ENCODE measurements at places on chromosomes 11 and 22.
A peak's percentile ranks its signal among the peaks of the same experiment; 100 is the strongest.

GRCh38 chr22:46103181-46103580, 47.1 kb upstream of the PPARA start:
- H3K36me3 ChIP-seq, result no peaks in the 10 kb centered on the region
- no peak for DNase-seq
- H3K27ac ChIP-seq, result no peak overlapping the region
- H3K27me3 ChIP-seq, result no peaks in the 10 kb centered on the region
- no peaks in the 10 kb centered on the region for H3K4me1 ChIP-seq
- H3K4me3 ChIP-seq, result no peak overlapping the region

DNA sequence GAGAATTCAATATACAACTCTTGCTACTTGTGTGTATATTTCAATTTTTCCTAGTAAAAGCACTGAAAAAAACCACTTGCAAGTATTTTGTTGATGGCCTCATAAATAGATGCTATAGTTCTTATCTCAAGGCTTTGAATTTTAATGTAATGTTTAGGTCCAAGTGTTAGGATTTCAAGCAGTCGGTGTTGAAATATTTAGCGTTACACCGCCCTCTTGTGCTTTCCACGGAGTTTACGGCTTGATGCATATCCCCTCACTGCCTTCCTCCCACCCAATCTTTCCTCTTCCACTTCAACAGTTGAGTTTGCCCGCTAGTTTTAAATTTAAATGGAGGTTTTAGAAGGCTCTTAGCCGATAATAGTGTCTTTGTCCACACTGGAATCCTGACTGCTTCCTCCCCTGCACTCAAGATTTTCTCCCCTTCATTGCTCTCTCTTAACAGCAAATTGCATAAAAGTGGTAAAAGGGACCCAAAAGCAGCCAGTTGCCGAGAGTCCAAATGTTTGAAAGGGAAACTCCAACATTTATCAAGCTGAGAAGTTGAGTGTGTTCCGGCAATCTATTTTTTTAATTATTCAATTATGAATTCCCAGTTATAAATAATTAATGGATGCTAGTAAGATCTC, 25.9 kb upstream of the HTATIP2 start:
- H3K36me3 ChIP-seq, result no peaks in the 10 kb centered on the region
- H3K4me1 ChIP-seq, result no peaks in the 10 kb centered on the region
- H3K4me3 ChIP-seq, result no peak overlapping the region
- peaks cover 25% of the 10 kb centered on the region for H3K27me3 ChIP-seq
- H3K27ac ChIP-seq, result no peak overlapping the region
- peak; percentile 25 for DNase-seq

GRCh38 chr11:111510311-111510710, 1.9 kb downstream of the BTG4 start:
- H3K27ac ChIP-seq, result no peak overlapping the region
- H3K27me3 ChIP-seq, result peaks cover 21% of the 10 kb centered on the region
- H3K4me1 ChIP-seq, result peaks cover 13% of the 10 kb centered on the region
- H3K4me3 ChIP-seq, result no peak overlapping the region
- no peak for DNase-seq

DNA sequence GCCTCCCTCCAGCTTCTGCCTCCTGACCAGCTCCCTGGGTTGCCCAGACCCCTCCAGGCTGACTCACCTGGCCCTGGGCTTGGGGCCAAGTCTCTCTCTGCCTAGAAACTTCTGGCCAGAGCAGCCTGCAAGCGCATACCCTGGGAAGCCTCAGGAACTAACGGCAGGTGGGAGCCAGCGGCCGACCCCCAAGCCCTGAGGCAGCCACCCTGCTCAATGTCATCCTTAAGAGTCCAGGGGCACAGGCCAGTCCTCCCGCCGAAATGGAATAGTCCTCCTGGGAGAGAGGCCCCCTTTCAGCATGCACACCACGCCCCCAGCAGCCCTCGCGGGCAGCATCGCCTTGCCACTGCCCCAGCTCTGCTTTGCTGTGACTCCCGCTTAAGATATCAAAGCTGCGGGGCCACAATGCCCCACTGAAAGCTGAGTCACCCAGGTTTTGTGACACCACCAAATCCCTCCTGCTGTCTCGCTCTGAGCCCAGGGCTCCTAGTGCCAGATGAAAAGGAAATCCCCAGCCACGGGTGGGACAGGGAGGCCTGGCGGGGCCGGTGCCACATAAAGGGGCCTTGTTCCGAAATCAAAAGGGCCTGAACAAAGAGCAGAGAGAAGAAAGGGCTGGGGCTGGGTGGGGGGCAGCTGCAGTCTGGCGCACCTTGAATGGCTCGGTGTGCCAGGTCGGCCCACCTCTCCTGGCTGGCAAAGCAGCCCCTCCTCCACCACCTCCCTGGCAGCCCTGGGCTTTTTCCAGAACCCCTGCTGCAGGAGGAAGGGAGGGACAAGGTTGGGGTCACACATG, 21.4 kb upstream of the FGF3 start:
- no peak overlapping the region for H3K27ac ChIP-seq
- DNase-seq, result no peak
- H3K4me1 ChIP-seq, result no peaks in the 10 kb centered on the region
- H3K36me3 ChIP-seq, result no peaks in the 10 kb centered on the region

DNA sequence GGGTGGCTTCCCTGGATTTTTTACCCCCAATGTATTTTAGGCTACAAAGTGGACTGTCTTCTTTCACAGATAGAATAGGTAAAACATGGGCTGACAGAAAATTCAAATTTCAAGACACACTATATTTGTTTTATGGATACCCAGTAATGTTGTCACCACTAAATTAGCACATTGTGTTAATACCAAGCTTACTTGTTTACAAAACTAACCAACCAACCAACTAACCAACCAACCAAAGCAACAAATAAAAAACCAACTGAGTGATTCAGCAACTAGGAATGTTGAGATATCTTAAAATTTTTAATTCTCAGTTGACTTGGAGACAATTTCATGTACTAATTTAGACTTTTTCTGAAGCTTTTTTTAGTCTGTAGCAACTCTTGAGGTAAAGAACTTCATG, 69.3 kb upstream of the CTSC start:
- no peak overlapping the region for H3K4me3 ChIP-seq
- no peaks in the 10 kb centered on the region for H3K4me1 ChIP-seq
- no peak for DNase-seq
- H3K27ac ChIP-seq, result no peak overlapping the region
- H3K36me3 ChIP-seq, result no peaks in the 10 kb centered on the region

GRCh38 chr11:73321604-73322381, 13.7 kb downstream of the ARHGEF17 start:
- DNase-seq, result peak; percentile 71
- peak overlapping the region; percentile 42 for H3K4me3 ChIP-seq
- peaks cover 88% of the 10 kb centered on the region for H3K4me1 ChIP-seq
- peaks cover 18% of the 10 kb centered on the region for H3K36me3 ChIP-seq
- H3K27ac ChIP-seq, result peak overlapping the region; percentile 60
- no peaks in the 10 kb centered on the region for H3K27me3 ChIP-seq

DNA sequence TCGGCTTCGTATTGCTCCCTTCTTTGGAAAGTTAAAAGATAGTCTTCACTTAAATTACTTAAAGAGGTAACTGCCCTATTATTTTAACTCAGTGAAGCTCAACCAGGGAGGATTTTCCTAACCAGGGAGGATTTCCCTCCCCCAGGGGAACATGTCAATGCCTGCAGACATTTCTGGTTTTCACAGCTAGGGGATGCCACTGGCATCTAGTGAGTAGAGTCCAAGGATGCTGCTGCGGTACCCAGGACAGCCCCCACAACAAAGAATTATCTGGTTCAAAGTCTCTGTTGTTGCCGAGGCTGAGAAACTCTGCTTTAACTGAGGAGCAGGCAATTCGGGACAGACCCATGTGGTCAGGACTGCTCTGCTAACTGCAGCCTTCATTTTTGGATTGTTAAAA, 82.2 kb downstream of the DEPDC5 start:
- H3K4me1 ChIP-seq, result no peaks in the 10 kb centered on the region
- no peak for DNase-seq
- no peak overlapping the region for H3K4me3 ChIP-seq
- H3K27me3 ChIP-seq, result no peaks in the 10 kb centered on the region

- no peak for DNase-seq
- no peaks in the 10 kb centered on the region for H3K27me3 ChIP-seq
- H3K27ac ChIP-seq, result no peak overlapping the region
- no peak overlapping the region for H3K4me3 ChIP-seq
These were observed 200.5 kb downstream of the DDX10 start for GRCh38 chr11:108865406-108865805.

- DNase-seq, result no peak
- H3K27me3 ChIP-seq, result no peaks in the 10 kb centered on the region
- no peaks in the 10 kb centered on the region for H3K36me3 ChIP-seq
These were observed 217.0 kb downstream of the NAV2 start for GRCh38 chr11:19929655-19930054.

DNA sequence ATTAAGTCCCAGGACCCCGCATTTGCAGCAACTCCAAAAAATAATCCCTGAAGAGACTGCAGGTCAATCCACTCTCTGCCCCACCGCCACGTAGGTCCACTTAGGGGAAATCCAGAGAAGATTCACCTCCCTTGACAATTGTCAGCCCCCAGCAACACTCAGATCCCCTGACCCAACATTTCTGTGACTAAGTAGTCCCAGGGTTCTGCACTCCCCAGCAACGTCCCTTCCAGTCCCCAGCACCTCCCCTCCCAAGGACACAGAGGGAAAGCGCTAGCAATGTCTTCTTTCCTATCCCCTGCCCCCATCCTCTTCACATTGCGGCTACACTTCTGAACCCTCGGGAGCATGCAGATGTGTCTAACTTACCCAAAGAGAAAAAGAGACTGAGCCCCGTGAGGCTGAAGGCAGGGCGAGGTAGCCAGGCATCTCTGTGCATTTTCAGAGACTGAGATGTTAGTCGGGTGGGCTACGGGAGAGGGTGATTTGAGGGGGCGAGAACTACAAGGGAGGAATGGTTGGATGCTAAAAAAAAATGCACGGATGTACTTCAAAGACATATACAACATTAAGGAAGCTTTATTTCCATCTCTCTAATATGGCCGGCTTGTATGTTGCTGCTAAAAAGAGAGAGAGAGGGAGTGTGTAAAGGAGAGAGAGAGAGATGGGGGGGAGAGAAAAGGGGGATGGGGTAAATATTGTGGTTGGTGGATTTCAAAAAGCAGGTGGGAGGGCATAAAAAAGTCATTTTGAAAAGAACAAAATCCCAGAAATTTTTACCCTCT, at the start of gene SCN2B:
Gene SCN2B, minus strand, starts transcription at position 647 of the 785 bp plus-strand sequence. Its CDS starts 208 bp downstream, at position 439.
- no peak within 1 kb of the TSS for H3K27ac ChIP-seq
- no peaks in the 10 kb centered on the region for H3K36me3 ChIP-seq
- no peaks in the 10 kb centered on the region for H3K4me1 ChIP-seq
- DNase-seq, result peak; percentile 71
- no peaks in the 10 kb centered on the region for H3K27me3 ChIP-seq

DNA sequence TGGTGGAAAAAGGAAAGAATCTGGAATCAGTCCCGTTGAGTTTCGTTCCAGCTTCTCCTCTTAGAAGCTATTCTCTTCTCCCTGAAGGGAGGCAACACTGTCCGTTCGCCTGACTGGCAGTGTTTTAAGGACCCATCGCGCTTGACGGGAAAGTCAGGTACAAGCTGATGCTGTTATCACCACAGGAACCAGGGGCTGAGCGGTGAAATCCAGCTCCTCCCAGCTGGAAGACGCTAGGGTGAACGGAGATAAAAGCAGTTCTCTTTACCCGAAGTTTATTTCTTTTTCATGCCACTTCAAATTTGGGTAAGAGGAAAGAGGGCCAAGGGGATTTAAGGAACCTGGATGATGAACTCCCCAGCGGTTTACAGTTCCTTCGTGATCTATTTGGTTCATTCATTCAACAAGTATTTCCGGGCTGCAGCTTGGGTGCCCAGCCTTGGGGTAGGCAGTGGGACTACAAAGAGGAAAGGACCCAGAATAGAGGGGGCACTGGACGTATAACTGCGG, 551 bp upstream of the DEUP1 start:
- H3K27me3 ChIP-seq, result peaks cover 3% of the 10 kb centered on the region
- H3K4me1 ChIP-seq, result peaks cover 9% of the 10 kb centered on the region
- H3K36me3 ChIP-seq, result no peaks in the 10 kb centered on the region
- no peak overlapping the region for H3K27ac ChIP-seq
- H3K4me3 ChIP-seq, result peak overlapping the region; percentile 32

DNA sequence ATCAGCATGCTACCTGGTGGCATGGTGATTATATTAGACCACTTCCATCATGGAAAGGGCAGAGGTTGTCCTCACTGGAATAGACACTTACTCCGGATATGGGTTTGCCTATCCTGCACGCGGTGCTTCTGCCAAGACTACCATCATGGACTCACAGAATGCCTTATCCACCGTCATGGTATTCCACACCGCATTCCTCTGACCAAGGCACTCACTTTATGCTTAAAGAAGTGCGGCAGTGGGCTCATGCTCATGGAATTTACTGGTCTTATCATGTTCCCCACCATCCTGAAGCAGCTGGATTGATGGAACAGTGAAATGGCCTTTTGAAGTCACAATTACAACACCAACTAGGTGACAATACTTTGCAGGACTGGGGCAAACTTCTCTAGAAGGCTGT, 109.2 kb upstream of the DRD2 start:
- H3K27me3 ChIP-seq, result no peaks in the 10 kb centered on the region
- H3K36me3 ChIP-seq, result no peaks in the 10 kb centered on the region

- peaks cover 12% of the 10 kb centered on the region for H3K36me3 ChIP-seq
- DNase-seq, result no peak
- H3K4me3 ChIP-seq, result no peak overlapping the region
These were observed 3.9 kb downstream of the FERMT3 start for GRCh38 chr11:64210301-64211020.

DNA sequence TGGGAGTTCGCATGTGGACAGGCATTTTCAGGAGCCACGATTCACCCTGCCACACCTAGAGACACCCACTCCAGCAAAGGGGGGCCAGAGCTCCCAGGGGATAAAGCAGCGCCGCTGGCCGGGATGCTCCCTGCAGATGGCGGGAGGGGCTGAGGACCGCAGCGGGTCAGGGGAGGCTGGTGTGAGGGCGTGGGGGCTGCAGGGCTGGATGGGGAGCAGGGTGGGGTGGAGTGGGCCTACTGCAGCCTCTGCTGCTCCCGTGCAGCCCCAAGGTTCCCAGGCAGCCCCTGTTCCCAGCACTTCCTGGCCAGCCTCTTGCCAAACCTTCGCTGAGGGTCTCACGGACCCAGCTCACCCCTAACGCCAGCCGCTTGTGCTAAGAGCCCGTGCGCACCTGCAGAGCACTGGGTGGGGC, 13.0 kb downstream of the MUC5B start:
- H3K27me3 ChIP-seq, result no peaks in the 10 kb centered on the region
- no peaks in the 10 kb centered on the region for H3K4me1 ChIP-seq
- DNase-seq, result no peak
- no peak overlapping the region for H3K4me3 ChIP-seq
- no peak overlapping the region for H3K27ac ChIP-seq
- no peaks in the 10 kb centered on the region for H3K36me3 ChIP-seq

DNA sequence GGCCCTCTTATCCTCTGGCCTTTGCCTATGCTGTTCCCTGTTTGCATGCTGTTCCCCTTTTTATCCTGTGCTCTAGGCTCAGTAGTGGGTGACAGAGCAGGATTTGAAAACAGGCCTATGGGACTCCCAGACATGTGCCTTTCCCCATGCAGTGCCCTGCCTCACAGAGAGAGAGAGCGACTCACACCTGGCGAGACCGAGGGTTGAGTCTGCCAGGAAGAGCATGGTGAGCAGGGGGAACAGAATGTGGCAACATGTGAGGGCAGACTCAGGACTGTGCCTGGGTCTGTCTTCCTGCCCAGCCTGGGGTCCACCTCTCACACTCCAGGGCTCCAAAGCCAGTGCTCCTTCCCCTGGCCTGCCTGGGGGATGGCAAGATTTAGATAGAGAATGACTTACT, 75.0 kb downstream of the NFAM1 start:
- H3K4me3 ChIP-seq, result no peak overlapping the region
- H3K4me1 ChIP-seq, result peaks cover 6% of the 10 kb centered on the region
- no peaks in the 10 kb centered on the region for H3K36me3 ChIP-seq
- H3K27me3 ChIP-seq, result peaks cover under 1% of the 10 kb centered on the region

- DNase-seq, result peak; percentile 94
- H3K27me3 ChIP-seq, result no peaks in the 10 kb centered on the region
These were observed 90.8 kb upstream of the APOA1 start for GRCh38 chr11:116928102-116928777.

GRCh38 chr11:67572747-67573419, 10.7 kb upstream of the GSTP1 start:
- no peak overlapping the region for H3K4me3 ChIP-seq
- peak; percentile 50 for DNase-seq
- H3K36me3 ChIP-seq, result no peaks in the 10 kb centered on the region

All from common myeloid progenitor, CD34-positive (primary cell).